ENCODE measurements at places on chromosomes 16 and 17.
A peak's percentile ranks its signal among the peaks of the same experiment; 100 is the strongest.

DNA sequence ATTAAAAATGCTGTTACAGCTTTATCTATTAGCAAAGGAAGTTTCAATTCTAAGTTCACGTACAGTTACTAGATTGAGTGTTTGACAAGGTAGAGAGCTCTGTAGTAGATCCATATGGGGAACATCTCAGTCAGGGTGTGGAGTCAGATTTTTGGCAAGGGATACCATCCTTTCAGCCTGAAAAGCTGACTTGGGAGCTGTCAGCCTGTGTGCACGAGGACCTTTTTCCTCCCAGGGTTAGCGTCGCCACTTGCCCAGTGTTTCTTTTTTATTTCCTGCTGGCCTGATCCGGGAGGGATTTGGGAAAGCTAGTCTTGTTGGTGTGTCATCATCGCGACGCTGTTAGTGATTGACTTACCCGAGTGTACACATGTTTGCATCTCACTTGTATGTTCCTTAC is 29.5 kb downstream of the WWOX start:
- DNase-seq = no peak

GRCh38 chr17:59372138-59372751 is 40.8 kb downstream of the YPEL2 start:
- DNase-seq = no peak

GRCh38 chr17:83203472-83204221 is 124.2 kb downstream of the METRNL start:
- DNase-seq = no peak

GRCh38 chr17:42980274-42980765 is at the start of gene RUNDC1:
RUNDC1 (plus strand) TSS chr17:42980565; CDS start chr17:42980577, 12 bp downstream.
- peak; percentile 91 for DNase-seq

- no peak for DNase-seq
Measured at GRCh38 chr16:6482696-6483468, 849.8 kb upstream of the RBFOX1 start.

GRCh38 chr17:56939869-56940484 is 20.9 kb downstream of the COIL start:
- DNase-seq = no peak

DNA sequence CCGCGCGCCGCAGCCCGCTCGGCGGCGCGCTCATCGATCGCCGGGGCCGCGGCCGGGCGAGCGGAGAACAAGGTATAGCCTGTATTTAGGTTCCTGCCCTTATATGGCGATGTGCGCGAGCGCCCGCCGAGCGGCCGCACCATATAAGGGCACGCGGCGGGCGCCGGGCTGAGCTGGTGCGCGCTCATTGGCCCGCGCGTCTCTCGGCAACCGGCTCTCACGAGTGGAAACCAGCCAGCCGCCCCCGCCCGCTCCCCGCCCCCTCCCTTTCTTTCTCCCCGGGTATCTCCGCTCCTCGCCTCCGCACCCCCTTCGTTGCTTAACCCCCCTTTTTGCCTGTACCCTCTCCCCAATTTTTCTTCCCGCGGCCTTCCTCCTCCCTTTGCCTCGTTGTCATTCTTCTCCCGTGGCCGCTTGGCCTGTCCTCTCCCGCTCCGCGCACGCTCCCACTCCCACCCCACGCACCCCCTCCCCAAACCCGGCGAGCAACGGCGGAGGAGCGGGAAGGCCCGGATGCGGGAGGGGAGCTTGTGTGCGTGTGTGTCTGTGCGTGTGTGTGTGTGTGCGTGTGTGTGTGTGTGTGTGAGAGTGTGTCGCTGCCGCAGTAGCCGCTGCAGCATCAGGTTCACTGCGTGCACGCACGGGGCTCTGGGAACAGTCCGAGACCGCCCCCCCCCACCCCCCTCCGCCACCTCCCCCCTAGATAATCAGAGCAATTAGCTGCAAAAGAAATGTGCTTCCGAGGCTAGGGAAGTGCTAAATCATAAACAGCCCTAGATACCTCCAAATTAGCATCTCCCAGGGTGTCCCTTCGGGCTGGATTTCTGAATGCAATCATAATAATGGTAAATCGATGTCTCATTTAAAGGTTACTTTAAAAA is 13.5 kb upstream of the CBX8 start:
- DNase-seq = peak; percentile 85

DNA sequence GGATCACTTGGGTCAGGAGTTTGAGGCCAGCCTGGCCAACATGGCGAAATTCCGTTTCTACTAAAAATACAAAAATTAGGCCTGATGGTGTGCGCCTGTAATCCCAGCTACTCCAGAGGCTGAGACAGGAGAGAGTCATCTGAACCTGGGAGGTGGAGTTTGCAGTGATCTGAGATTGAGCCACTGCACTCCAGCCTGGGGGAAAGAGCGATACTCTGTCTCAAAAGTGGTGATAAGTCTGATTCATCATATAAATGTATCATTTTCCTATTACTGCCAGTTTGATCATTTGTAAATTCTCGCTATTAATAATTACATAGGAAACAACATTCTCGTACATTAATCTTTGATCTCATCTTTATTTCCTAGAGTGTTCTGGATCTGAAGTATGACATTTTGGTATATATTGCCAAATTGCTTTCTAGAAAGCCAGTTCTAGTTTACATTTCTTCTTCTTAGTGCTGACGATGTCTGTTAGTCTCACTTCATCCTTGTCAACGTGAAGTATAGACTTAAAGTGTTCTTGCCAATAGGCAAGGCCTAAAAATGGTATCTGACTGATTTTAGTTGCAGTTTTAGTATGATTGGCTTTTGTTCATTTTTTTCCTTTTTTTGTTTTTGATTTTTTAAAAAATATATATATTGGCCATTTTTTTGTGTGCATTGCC is 9.7 kb downstream of the RABEP1 start:
- no peak for DNase-seq

GRCh38 chr17:68456339-68457167 is 743 bp downstream of the WIPI1 start:
- DNase-seq = no peak

GRCh38 chr16:26569793-26570192 is 496.9 kb upstream of the C16orf82 start:
- no peak for DNase-seq

- no peak for DNase-seq
Measured at GRCh38 chr16:58109881-58110280, 19.3 kb downstream of the CFAP20 start.

DNA sequence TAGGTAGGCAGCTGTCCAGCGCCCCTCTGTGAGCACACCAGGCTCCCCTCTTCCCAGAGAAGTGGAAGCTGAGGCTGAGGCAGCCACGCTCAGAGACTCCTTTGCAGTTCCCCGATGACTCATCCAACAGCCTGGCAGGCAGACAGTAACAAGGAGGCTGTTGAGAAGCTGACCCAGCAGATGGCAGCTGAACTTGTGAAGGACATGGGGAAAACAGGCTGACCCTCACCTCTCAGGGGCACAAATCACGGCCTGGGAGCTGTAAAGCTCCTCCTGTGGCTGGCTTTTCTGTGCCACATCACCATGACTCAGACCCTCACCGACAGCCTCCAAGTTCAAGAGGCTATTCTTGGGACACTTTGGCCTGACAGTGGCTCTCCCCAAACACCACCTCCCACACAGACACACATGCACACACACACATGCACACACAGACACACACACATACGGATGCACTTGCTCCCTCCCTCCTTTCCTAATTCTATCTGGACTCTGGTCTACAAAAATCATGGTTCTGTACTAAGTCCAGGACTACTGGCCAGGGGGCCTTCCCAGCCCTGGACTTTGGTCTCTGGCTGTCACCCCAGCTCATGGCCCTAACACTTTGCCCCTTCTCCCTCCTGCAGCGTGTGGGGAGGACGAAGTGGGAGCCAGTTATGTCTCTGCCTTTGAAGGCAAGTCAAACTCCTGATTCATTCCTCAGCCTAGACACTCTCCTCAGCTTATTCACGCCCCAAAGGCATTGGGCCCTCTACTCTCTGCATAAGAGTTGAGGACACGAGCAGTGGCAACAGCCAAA is 23.2 kb downstream of the MAP3K14 start:
- DNase-seq = no peak

DNA sequence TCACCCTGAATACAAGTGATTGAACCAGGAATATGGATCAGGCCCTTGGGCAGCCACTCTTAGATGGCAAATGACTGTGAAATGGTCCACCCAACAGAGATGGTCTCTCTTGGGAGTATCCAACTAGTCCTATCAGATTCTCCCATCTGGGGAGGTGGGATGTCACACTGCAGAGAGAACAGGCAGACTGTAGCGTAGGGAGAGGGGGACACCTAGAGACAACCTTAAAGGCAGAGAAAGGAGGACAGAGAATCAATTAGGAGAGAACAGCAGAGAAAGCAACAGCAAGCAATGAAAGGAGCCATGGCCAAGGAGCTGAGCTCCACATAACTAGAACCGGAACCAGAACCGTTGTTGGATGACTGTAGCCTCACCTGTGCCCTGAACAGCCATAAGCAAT is 37.2 kb downstream of the IQCK start:
- no peak for DNase-seq

DNA sequence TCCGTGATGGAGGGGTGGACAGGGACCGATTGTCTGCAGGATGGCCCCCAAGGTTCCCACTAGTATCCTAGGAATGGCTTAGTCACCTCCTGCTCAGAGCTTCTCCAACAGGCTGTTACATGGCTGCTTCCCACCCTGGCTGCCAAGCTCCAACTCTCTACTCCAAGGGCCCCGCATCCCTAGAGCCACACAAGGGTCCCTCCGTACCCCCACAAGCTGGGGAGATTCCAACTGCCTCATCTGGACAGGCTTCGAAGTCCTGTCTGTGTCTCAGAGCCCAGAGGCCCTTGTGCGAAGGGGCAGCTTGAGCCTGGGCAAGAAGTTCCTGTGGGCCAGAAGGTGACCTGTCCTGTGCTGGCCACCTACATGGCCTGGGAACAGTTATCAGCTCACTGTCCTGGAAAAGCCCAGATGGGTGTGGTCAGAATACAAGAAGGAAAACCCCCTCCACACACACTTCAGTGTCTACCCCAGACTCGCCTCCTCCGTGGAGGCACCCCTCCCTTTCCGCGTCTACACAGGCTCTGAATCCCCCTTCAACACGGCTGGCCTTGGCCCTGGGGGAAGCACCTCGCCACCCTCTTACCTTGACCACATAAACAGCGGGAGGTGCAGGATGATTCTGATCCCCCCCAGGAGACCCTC is 586 bp downstream of the MEAK7 start:
- no peak for DNase-seq

- no peak for DNase-seq
Measured at GRCh38 chr16:86524029-86524428, 13.7 kb downstream of the FOXF1 start.

GRCh38 chr16:30838876-30839471 is 52.0 kb upstream of the ZNF629 start:
- DNase-seq = no peak

- DNase-seq = no peak
Measured at GRCh38 chr17:2921443-2921842, 125.2 kb downstream of the RAP1GAP2 start.

DNA sequence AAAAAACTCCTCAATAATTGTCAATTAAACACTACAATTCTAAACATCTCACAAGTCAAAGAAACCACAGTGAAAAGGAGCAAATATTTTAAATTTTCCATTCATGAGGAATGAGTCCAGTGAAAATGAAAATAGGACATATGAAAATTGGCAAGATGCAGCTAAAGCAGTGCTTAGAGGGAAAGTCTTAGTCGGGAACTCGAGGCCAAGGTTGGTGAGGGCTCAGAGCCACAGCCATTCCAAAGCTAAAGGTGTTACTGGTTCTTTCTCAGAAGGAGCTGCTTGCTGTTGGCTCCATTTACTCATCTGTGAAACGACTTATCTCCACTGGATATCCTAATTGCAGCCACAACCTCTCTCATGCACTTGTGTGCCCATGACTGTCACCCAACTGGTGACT is 6.5 kb downstream of the SLC38A8 start:
- no peak for DNase-seq

- no peak for DNase-seq
Measured at GRCh38 chr17:47744168-47745036, 11.4 kb downstream of the TBX21 start.

DNA sequence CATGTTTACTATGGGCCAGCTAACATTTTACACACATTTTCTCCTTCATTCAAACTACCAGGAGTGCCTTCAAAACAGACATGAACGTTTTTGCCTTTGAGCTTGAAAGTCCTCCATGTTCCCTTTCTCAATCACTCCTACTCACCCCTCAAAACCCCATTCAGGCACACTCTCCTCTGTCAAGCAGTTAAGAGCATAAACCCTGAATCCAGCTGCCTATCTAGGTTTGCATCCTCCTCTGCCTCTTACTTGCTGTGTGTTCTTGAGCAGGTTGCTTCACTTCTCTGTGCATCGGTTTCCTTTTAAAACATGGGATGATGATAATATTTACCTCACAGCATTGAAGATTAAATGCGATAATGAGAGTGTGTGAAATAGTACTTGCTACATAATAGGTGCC is 215.3 kb downstream of the HAPSTR1 start:
- DNase-seq = no peak

DNA sequence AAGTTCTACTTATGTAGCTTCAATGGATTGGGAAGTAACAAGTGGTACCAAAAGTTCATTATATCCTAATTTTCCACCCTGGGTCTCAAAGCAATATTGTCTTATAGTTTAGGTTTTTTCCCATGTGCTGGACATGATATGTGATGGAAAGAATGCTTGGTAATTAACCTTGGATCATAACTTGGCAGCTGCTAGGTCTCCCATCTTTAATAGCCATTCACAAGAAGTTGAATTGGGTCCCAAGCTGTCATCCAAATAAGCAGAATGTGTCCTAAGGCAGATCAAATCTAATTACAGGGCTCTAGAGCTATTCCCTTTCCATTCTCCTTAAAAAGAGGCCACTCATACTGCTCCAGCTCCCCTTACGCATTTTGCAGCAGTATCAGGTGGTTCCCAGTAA is 44.7 kb upstream of the KCNJ16 start:
- no peak for DNase-seq

Data from stimulated activated CD4-positive, alpha-beta T cell treated with anti-CD3 and anti-CD28 coated beads, Interleukin-2, amount 100 ng/mL, for 4 hours (primary cell).